RWPE1 (cell line): ENCODE measurements at places on chromosomes 3 and 15.

GRCh38 chr15:66707310-66708082 lies 5.5 kb downstream of the SMAD6 start:
- DNase-seq, result no peak

DNA sequence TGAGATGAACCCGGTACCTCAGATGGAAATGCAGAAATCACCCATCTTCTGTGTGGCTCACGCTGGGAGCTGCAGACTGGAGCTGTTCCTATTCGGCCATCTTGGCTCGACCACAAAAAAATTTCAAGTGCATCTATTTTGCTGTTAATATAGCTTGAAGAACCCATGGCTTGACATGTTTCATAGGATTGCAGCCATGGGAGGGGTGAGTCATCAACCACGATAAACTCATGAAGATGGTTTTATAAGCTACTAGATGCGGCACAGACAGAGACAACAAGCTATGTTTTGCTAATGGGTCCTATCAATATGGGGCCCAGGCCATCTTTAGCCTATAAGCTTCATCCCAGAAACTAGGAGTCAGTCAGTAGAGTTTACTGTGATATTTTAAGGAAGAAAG lies 100.4 kb upstream of the PHLDB2 start:
- DNase-seq, result peak; percentile 17

- DNase-seq, result peak; percentile 80
These were observed 11.5 kb upstream of the CHAC1 start for GRCh38 chr15:40941528-40942336.

- no peak for DNase-seq
These were observed 22.2 kb downstream of the PXYLP1 start for GRCh38 chr3:141253811-141254210.

GRCh38 chr3:143170074-143170473 lies 50.5 kb downstream of the CHST2 start:
- DNase-seq, result no peak

DNA sequence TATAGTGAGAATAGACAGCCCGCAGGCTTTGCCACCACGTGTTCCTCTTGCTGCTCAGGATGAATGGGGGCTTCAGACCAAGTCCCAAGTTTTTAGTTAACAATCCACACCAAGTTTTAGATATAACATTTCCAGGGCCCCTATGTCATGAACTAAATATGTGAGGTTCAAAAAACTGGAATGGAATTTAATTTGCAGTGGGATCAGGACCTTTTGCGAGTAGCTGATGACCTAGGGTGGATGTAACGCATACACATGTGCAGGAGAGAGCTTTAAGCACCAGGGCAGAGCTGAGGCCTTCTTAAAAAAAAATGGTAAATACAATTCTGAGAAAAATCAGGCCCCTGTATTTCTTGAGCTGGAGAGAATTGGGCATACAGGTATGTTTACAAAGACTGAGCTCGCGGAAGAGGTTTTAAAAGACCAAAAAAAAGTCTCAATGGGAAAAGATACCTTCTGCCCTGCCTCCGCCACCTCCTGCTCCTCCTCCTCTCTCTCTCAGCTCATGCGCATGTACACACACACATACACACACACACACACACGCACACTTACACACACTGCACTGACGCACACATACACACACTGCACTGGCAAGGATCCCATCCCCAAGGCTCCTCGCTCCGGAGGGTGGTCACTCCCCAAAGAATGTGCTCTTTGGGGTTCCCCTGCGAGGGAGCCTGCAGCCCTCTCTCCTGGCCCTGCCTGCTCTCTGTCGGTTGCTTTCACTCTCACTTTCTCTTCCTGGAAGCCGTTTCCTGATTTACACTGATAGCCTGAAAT lies 48.2 kb upstream of the IGF1R start:
- peak; percentile 17 for DNase-seq
